Activated CD4-positive, alpha-beta T cell treated with anti-CD3 and anti-CD28 coated beads, Interleukin-2, amount 10 ng/mL, durations not matched to agents 7 days and 5 days (primary cell): ENCODE measurements at places on chromosomes 16 and 17.
A peak's percentile ranks its signal among the peaks of the same experiment; 100 is the strongest.

- no peaks in the 10 kb centered on the region for H3K36me3 ChIP-seq
- H3K4me3 ChIP-seq = no peak overlapping the region
- no peak for DNase-seq
- no peak overlapping the region for H3K27ac ChIP-seq
- H3K27me3 ChIP-seq = no peaks in the 10 kb centered on the region
Measured at GRCh38 chr16:13110124-13110796, 208.9 kb downstream of the SHISA9 start.

- no peak for DNase-seq
- H3K4me1 ChIP-seq = peaks cover 26% of the 10 kb centered on the region
- no peak overlapping the region for H3K27ac ChIP-seq
- no peaks in the 10 kb centered on the region for H3K36me3 ChIP-seq
Measured at GRCh38 chr16:20673071-20673806, 24.2 kb downstream of the ACSM1 start.

- H3K36me3 ChIP-seq = peaks cover 18% of the 10 kb centered on the region
- DNase-seq = no peak
- H3K27me3 ChIP-seq = no peaks in the 10 kb centered on the region
- H3K4me3 ChIP-seq = peak overlapping the region; percentile 99
Measured at GRCh38 chr17:75875940-75876189, 2.5 kb downstream of the TRIM47 start.

DNA sequence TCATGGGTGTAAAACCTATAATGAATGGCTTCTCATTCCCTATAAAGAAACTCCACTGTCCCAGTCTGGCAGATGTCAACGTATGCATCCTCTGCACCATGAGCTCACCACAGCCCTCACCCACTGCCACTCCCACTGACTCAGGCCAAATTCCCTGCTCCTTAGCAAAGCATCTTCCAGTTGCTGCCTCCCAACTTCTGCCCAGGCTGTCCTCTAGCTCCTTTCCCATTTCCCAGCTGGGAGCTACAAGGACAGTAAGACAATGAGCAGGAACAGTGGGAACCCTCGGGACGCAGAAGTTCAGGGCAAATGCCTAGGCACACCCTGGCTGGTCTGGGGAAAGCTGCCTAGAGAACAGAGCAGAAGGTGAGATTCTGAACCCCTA, 9.1 kb upstream of the THAP11 start:
- DNase-seq = no peak
- H3K36me3 ChIP-seq = peaks cover 10% of the 10 kb centered on the region
- H3K27ac ChIP-seq = peak overlapping the region; percentile 79
- H3K27me3 ChIP-seq = no peaks in the 10 kb centered on the region
- peaks cover 15% of the 10 kb centered on the region for H3K4me1 ChIP-seq
